ENCODE measurements at places on chromosomes 3 and 15.

DNA sequence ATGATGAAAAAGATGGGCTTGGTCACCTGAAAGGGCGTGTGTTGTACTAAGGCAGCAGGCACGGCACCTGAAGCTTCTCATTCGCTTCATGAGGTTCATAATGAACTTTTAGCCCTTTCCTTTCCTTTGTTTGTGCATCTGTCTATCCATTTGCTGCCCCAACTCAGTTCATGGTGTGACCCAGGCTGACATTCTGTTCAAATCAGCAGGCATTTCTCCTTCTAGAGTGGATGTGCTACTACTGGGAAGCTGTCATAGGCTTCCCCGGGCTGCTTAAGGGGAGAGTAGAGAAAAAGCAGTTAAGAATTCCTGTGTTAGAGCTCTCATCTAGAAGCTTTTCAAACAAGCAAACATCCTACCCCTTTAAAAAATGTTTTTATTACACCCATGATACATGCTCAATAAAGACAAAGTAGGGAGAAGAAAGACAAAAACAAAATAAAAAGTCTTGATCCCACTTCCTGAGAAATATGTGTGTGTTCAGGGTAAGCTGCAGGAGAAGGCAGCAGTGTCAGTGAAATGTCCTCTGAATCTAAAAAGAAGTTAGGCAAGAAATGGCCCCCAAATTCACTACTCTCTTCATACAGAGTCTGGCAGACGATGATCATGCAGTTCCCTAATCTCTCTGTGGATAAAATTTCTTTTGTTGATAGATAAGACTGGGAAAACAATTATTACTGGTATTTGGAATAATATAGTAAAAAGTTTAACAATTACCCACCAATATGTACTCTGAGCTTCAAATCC lies 136.9 kb upstream of the PFN2 start:
- no peak for DNase-seq

DNA sequence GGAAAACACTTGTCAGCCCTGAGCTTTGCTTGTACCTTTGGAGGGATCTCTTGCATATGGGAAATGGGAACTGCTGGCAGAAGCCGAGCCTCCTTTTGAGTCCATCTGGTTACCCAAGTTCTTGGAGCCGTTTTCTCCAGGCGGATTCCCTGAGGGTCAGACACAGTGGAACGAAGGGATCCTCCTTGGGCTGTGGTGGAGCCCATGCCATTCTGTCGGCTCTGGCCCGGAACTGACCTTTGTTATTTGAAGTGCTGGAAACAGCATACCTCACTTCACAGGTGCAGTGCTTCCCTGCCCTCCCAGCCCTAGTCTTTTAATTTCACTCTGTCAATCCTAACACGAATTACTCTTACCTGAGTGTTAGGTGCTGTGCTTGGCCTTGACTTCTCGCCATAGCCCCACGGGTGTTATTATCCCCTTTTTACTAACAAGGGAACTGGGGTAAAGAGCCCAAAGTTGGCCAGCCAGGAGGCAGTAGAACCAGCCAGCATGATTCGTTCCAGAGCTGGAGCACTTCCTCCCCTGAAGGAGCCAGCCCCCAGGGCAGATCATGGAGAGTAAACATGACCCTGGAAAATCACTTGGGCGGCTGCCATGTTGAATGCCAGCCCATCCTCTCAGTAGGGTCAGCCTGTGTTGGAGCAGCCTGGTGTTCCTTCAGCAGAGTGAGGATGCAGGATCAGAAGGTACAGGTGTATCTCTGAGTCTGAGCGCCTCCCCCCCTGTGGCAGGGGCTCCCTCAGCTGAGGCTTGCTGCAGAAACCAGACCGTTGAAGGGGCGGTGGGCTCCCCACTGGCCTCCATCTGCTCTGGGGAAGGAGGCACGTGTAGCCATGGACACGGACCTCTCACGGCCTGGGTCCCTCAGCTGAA lies 143.2 kb downstream of the DNAJB8 start:
- no peak for DNase-seq

- DNase-seq: no peak
Observed at GRCh38 chr3:50408443-50408944, 49.2 kb upstream of the TMEM115 start.

DNA sequence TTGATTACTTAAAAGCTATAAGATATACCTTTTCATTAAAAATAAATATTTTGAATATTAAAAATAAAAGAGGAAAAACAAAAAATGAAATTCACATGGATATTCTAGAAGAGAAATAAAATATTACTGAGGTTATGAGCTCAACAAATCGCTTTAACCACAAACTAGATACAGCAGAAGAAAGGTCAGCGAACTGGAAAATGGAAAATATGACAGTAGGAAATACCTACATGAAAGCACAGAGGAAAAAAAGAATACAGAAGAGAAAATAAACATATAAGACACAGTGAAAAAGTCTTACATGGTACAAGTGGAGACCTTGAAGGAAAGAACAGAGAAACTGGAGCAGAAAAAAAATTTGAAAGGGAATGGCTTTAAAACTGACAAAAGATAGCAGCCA lies 33.2 kb downstream of the SCAPER start:
- DNase-seq: no peak

DNA sequence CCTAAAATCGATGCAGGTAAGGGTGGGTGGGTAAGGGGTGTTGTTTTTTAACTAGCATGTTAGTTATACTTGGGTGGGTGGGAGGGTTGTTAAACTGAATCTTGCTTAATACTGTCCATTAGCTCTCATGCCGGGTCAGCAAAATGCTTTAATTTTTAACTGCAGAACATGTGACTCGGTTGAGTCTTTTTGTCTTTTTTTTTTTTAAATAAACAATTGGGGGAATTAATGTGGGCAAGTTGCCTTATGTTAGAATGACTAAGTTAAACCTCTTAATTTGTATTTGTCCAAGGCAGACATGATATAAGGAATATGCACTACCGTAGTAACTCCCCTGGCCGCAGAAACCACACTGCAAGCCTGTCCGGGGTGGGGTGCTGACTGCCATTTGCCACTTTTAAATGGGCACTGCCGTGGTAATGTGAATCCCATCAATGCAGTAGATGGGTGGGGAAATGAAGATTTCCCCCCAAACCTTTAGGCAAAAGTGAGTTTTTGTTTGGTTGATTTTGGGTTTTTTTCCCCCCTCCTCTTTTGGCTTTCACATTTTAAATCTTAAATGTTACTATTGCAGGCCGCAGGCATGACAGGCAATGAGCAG lies 54.3 kb upstream of the CCR4 start:
- no peak for DNase-seq

DNA sequence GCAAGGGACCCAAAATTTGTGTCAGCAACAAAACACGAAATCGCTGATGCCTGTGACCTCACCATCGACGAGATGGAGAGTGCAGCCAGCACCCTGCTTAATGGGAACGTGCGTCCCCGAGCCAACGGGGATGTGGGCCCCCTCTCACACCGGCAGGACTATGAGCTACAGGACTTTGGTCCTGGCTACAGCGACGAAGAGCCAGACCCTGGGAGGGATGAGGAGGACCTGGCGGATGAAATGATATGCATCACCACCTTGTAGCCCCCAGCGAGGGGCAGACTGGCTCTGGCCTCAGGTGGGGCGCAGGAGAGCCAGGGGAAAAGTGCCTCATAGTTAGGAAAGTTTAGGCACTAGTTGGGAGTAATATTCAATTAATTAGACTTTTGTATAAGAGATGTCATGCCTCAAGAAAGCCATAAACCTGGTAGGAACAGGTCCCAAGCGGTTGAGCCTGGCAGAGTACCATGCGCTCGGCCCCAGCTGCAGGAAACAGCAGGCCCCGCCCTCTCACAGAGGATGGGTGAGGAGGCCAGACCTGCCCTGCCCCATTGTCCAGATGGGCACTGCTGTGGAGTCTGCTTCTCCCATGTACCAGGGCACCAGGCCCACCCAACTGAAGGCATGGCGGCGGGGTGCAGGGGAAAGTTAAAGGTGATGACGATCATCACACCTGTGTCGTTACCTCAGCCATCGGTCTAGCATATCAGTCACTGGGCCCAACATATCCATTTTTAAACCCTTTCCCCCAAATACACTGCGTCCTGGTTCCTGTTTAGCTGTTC lies 34.9 kb downstream of the CHDH start:
- no peak for DNase-seq

GRCh38 chr3:184757022-184757651 lies 45.3 kb upstream of the MAGEF1 start:
- no peak for DNase-seq

- DNase-seq: no peak
Observed at GRCh38 chr3:172357850-172358754, 90.2 kb downstream of the GHSR start.

DNA sequence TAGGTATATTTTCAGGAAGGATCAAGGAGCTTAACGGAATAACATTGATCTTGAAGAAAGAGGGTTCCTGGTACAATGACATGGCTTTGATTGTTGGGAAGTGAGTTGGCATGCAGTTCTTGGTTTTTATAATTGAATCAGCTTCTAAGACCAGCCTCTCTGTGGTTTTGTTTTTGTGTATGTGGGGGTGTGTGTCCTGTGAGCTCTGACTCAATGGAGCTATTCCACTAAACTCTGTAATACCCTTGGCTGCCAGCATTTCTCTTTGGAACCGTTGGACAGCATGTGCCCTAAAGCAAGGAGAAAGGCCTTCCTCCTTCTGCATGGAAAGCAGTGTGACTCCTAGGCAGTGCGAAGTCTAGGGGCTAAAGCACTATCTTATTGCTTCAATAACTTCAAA lies 124.8 kb downstream of the EDEM1 start:
- no peak for DNase-seq

DNA sequence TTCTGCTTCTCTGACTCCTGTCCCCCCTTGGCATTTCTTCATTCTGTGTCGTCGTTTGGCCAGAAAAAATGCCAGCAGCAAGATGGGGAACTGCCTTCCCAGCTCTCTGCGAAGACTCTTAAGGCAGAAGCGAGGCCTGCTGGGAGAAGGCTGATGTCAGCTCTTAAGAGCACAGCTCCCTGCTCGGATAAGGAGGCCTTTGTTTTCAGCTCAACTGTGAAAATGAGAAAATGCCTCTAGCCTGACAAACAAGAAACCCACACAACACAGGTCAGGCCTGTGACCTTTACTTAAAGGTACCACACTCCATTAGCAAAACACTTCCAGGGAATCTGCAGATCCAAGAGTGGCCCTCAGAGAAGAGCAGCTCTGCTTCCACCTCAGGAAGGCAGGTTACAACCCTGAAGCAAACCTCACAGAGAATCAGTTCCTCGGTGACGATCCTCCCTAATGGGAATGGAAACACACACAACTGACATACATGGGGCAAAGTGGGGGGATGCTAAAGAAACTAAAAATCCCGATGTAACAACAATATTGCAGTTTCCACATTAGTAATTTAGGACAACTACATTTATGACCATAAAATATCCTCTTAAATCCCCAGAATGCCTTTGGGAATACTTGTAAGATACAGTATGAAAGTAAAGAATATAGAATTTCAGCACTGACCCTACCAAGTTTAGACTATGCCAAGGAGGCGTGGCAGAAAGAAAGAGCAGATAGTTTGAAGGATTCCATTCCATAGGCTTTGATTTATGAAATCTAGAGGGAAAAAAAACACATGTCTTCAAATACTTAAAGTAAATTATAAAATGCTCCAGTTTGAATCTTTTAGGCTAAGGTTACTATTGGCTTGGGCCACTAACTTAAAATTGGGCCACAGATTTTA lies 52.1 kb downstream of the VGLL4 start:
- no peak for DNase-seq

DNA sequence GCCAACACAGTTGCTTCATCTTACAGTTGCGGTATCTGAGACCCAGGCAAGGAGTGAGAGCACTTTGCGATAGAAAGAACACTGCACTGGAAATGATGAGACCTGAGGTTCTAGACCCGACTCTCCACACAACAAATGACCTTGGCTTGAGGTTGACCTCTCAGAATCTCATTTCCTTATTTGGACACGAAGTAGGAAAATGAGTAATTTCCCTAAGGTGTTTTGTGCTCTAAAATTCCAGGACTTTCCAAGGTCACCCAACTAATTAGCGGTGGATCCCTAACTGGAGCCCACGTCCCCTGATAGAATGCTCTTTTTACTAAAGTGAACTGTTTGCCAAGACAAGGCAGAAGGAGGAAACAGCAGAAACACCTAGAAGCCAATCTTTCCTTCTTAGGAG lies 26.7 kb upstream of the FBN1 start:
- DNase-seq: no peak

- DNase-seq: no peak
Observed at GRCh38 chr15:33135355-33135781, 59.1 kb downstream of the FMN1 start.

- DNase-seq: no peak
Observed at GRCh38 chr15:80471881-80472280, 67.7 kb downstream of the ARNT2 start.

DNA sequence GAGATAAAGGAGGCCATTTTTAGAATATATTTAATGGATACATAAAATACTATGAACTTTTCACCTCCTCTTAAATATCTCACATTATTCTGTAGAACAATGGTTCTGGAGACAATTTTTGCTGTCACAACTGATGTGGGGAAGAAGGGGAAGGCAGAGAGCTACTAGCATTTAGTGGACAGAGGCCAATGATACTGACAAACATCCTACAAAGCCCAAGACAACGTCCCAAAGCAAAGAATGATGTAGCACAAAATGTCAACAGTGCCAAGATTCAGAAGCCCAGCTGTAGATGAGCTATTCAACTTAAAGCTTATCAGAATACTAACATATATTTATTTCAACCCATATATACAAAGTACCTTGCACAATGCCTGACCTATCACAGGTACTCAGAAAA lies 1069.4 kb downstream of the ROBO1 start:
- no peak for DNase-seq

DNA sequence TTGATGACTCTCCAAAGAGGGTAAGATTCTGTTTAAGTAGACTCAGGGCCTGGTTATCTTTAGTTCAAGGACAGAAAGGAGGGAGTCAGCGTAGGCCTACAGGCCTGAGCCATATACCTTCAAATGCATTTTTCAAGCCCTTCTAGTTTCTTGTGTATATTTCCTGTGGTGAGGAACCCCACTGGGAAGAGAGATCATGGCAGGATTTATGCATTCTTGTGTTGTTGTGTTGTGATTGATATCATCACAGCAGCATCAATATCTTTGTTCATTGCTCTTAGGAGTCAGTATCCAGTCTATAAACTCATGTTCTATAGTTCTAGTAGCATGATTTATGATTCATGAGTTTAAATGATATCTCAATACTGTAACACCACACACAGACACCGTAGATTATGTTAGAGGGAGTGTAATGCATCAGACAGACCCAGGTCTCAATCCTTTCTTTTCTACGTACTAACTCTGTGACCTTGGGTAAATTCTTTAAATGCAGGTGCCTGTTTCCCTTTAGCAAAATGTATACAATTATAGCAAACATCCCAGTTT lies 427.5 kb downstream of the PDCD6IP start:
- DNase-seq: no peak
